Globus pallidus (tissue), 1 donor: ENCODE measurements at places on chromosomes 4 and X.
A peak's percentile ranks its signal among the peaks of the same experiment; 100 is the strongest.

- DNase-seq = no peak
Measured at GRCh38 chr4:121185960-121186359, 21.8 kb upstream of the TNIP3 start.

GRCh38 chrX:24085101-24085500 is 30.3 kb downstream of the EIF2S3 start:
- no peak for DNase-seq

DNA sequence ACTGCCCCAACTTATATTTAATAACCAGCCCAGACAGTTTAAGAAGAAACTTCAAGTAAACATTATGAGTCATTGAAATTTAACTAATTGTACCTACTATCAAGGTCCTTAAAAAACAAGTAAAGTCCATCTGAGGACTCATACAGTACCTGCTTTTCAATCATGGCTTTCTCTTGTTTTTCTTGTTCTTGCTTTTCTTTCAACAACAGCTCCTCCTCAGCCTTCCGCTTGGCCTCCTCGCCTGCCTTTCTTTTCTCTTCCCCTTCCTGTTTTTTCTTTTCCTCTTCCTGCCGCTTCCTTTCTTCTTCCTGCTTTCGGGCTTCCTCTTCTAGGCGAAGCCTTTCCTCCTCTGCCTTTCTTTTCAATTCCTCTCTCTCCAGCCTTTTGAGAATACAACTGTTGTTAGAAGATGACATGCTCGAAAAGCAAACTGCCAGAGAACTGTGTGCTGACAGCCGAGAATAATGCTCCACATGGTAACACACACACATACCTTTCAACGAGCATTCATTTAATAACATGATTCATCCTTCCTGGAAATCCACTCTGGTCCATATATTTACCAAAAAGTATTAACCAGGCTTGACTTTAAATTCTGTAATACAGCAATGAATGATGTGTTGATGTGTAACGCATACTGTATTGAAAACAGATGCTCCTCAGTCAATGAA is 25.2 kb upstream of the BCLAF3 start:
- no peak for DNase-seq

- no peak for DNase-seq
Measured at GRCh38 chr4:53906606-53907190, 157.7 kb downstream of the CHIC2 start.

GRCh38 chrX:2500091-2500802 is 529 bp downstream of the DHRSX start:
- DNase-seq = no peak

- DNase-seq = no peak
Measured at GRCh38 chrX:111375747-111376146, 36.2 kb downstream of the DCX start.

- DNase-seq = no peak
Measured at GRCh38 chr4:20926529-20926928, 226.3 kb downstream of the PACRGL start.

DNA sequence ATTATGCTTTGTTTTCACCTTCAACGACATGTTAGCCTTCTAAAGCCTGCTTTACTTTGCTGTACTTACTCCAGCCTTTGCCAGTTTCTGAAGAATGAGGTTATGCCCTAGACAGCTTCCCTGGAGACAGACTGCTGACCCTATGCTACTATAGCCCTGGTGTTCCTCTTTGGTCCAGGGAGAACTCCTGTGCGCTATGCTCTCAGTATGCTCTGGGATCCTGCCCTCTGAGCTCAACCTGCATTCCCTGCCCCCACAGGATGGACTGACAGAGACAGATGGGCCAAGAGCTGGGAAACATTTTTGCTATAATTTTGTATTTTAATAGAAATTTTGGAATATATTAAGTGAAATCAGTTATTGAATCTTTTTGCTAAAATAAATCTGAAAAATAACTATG is 425.9 kb downstream of the TMA16 start:
- DNase-seq = no peak

GRCh38 chr4:173328236-173328901 is 5.8 kb downstream of the HMGB2 start:
- DNase-seq = no peak

GRCh38 chr4:168451744-168452390 is 28.4 kb downstream of the DDX60L start:
- no peak for DNase-seq

DNA sequence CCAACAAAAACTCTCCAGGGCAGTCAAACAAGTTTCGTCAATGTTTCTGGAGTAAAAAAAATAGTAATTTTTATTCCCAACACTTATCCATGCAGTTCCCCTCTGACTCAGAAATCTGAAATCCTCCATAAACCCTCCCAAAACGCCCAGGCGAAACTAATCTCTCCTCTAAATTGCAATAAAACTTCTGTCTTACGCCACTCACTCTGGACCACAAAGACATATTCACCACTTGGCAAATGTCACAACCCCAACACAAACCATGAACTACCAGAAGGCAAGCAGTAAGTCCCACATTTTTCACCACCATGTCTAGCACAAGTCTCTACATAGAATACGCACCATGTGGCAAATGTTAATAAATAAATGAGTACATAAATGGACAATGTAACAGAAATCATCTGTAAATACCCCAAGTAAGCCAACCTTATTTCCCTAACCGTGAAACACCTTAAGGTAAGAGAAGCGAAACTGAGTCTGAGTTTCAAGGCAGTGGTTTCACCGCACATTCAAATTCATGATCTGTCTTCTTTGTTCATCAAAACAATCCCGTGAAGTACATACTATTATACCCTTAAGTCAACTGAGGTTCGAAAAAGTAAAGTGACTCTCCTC is 1.6 kb downstream of the PAPSS1 start:
- DNase-seq = peak; percentile 28

DNA sequence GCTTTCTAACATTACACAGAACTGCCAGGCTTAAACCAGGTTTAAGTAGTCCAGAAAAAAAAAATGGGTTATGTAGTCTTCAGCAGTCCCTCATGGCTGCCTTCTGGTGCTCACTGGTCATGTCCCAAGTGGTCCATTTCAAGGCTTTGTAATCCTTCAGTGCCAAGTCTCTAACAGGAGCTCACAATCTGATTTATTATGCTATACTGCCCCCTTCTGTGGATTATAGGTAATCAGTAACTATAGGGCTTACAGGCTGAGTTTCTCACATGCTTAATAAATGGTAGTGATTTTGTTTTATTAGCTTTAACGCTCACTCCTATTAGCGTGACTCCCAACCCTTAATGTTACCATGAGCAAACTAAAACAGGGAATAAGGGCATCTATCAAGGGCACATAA is 92.5 kb upstream of the EDA2R start:
- DNase-seq = peak; percentile 38

GRCh38 chrX:28177202-28177601 is 196.0 kb upstream of the DCAF8L1 start:
- no peak for DNase-seq

DNA sequence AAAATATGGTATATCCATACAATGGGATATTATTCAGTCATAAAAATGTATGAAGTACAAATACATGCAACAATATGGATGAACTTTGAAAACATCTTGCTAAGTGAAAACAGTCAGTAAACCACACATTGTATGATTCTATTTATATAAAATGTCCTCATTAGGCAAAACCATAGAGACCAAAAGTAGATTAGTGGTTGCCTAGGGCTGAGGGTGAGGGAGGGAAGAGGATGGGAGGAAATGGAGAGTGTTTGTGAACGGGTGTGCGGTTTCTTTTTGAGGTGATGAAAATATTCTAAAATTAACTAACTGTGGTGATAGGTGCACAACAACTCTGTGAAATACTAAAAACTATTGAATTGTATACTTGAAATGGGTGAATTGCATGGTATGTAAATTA is 29.6 kb downstream of the TEX11 start:
- no peak for DNase-seq

GRCh38 chrX:100512471-100512870 is 72.3 kb upstream of the TNMD start:
- DNase-seq = no peak

DNA sequence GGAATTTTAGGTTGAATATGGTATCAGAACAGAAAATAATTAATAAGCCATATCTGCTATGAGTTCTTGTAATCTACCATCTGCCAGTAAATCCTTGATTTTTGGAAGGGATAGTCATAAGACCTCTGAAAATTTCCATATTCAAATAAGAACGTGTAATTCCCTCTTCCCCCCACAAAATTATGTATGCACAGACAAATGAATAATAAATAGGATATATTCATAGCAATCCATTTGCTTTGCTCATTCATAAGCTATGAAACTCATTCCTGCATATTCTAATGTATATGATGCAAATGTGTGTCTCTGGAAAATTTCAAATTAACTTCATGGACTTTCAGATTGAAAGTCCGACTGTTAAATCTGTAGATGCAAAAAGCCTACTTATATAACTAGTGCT is 833.1 kb upstream of the GRID2 start:
- DNase-seq = no peak

GRCh38 chrX:111095974-111096895 is at the start of gene PAK3:
TSS of gene PAK3 (plus strand) at chrX:111096191. CDS start at chrX:111123104, 26,913 bp downstream.
- DNase-seq = no peak

- no peak for DNase-seq
Measured at GRCh38 chr4:153212736-153213135, 8.5 kb downstream of the TRIM2 start.

DNA sequence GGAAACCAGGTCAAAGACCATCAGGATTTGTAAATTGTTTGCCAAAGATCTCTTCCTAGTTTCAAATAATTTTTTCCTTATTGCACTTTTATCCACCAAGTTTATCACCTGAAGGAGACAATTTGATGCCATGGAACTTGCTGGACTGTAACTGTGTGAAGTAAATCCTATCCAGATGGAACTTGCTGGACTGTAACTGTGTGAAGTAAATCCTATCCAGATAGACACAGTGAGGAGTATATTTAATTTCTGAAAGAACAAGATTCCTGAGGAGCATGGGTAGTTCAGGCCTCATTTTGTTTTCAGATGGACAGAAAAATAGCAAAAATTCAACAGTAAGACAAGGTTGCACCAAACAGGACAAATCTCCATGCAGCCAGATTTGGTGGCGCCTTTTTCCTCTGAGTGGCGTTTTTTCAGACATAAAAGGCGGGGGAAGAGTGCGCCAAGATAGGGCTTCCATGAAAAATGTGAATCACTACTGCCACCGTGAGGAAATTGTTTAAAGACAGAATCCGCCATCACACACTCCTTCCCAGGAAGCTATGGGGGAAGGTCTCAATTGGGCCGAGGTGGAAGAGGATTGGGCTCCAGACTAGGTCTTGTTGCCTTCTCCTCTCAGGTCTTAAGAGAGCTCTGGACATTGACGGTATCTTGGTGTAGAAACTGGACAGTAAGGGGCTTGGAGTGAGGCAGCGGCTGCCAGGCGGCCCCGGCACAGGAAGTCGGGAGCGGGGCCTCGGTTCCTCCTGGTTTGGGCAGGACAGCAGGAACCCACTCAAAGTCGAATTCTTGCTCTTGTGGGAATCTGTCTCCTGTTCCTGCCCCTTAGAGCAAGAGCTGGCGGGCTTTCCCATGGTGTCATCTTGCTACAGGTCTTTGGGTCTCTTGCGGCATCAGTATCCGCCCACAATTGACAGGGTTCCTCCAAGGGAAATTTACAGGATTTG is 234.7 kb downstream of the OR13H1 start:
- DNase-seq = no peak

- no peak for DNase-seq
Measured at GRCh38 chrX:63283348-63283747, 67.8 kb downstream of the SPIN4 start.

- DNase-seq = no peak
Measured at GRCh38 chrX:6813836-6814370, 279.0 kb upstream of the VCX3A start.

- DNase-seq = no peak
Measured at GRCh38 chr4:152843481-152844090, 63.8 kb downstream of the ARFIP1 start.

DNA sequence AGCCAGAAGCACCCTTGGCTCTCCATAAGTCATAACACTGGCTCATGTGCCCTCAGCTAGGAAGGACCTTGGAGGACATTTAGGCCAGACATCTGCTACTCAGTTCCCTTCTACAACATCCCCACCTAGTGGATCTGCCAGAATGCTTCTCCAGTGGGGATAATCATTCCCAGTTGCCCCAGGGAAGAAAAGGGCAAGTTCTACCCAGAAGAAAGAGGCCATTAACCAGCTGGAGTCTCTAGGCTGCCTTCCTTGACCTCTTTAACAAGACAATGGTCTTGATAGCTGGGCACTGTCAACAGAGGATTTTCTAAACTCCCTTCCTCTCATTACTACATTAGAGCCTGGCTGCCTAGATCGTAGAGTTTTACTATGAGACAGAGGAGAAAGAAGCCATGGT is 42.0 kb downstream of the LGI2 start:
- peak; percentile 31 for DNase-seq

- no peak for DNase-seq
Measured at GRCh38 chr4:52049266-52049665, 1.8 kb upstream of the SPATA18 start.

DNA sequence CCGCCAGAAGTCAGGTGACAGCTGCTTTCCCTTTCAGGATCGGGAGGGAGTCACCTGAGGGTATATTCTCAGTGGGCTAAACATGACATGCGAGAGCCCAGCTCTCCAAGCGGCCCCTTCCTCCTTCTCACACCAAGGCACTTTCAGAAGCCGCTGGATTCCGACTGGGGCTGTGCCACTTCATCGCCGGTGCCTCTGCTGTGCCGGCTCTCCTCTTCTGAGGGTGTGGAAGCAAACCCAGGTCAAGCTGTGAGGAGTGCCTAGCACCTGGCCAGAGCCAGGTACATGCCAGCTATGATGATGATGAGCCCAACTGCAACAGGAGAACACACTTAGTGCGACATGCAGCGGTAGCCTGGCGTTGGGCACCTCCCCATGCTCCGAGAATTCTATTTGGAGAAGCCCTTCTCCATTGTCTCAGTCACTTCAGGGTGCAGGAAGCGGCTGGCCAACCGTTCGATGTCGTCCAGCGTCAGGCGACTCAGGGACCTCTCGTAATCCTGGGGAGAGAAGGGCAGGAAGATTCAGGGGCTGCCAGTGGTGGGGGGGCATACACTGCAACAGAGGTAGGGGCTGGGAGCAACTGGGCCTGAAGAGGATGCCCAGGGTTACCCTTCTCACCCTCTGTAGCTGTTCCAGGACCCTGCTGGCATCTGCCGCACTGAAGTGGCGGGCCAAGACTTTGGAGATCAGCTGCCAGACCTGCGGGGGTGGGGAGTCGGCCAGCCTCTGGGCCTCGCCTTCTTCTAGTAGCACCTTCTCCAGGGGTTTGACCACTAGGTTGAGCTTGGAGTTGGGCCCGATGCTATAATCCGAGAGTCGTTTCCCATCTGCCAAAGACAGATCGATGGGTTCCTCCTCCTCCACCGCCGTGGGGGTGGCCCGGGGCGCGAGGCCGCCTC is 1.0 kb downstream of the UBL4A start:
- no peak for DNase-seq

DNA sequence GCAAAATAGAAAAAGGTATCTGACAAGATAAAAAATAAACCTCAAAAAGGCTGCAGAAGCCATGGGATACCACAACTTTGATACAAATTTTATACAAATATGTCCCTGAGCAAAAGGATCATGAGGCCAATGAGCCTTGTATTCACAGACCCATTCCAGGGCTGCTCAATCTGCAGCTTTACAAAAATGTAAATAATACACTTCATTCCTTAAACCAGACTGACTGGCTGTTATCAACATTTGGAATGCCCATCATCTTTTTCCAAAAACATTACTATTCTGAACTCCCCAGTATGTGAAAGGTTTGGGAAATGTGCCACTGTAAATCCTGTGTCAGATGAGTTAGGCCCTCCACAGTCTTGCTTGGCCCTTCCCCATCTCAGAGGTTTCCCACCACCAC is 25.5 kb downstream of the SCARB2 start:
- DNase-seq = no peak
